ENCODE measurements at places on chromosomes 2 and 18.

DNA sequence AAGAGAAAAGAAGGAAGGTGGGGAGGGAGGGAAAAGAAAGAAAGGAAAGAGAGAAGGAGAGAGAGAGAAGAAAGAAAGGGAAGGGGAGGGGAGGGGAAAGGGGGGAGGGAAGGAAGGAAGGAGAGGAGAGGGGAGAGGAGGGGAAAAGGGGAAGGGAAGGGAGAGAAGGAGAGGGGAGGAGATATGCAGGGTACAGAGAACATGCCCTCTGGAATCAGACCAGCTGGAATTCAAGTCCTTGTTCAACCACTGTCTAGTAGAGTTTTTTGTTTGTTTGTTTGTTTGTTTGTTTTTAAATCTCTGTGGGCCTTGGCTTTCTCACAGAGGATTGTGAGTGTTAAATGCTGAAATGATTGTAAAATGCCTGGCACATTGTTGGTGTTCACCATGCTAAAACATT, 77.7 kb upstream of the FOSL2 start:
- no peak for DNase-seq

GRCh38 chr2:217227794-217228193, 367.9 kb upstream of the TNP1 start:
- no peak for DNase-seq

DNA sequence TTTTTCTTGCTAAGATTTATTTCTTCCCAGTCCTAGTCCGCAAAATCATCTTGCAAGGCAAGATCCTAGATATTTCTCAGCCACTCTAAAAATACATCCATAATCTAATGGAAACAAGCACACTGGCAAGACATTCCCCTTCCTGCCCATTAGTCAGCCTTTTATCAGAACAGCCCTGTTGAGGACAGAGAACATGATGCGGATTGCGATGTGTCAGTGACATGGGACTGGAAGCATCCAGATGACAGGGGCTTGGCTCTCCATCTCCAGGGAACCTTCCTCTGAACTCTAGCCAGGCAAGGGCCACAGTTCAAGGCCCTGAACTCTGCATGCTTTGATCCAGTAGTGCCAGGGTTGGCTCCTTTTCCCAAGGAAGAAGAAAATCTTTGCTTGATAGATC, 70.0 kb downstream of the VSNL1 start:
- no peak for DNase-seq

- DNase-seq: no peak
Measured at GRCh38 chr2:112972423-112973086, 5.3 kb upstream of the IL36G start.

- no peak for DNase-seq
Measured at GRCh38 chr2:240591226-240591625, 4.7 kb downstream of the CAPN10 start.

DNA sequence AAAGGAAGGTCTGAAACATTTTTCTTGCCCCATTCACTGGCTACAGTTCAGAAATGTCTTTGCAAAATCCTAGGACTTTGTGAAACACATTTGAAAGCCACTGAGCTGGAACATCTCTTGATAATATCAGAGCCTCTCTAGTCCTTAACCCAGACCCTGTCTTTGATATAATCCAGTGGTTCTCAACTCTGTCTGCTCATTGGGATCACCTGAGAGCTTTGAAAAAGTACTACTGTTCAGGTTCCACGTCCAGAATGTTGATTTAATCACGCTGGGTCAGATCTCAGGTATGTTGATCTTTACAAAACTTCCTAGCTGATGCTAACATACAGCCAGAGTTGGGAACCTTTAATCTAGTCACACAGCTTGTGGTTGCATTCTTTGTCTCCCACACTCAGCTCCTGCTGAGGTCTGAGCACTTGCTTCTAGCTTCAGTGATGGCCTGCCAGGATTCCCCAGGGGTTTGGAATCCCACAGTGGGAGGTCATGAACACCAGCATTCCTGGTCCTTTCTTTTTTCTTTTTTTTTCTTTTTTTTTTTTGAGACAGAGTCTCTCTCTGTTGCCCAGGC, 262.7 kb downstream of the SETBP1 start:
- no peak for DNase-seq

DNA sequence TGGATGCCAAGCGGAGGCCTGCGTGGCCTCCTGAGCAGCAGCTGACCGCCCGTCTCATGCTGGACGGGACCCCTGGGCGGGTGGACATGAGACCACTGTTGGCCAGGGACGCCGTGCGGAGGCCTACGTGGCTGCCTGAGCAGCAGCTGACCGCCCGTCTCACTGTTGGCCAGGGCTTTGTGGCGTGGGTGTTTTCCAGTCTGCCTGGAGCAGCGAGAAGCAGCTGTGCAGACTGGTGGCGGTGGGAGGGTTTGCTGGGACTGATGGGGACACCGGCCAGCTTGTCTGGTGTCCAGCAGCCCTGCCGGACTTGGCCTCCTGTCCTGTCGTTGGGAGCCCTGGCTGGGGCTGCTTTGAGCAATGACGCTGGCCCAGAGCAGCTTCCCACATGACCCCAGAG, 5.8 kb upstream of the D2HGDH start:
- DNase-seq: no peak

GRCh38 chr2:177703159-177703558, 310.6 kb downstream of the AGPS start:
- no peak for DNase-seq

GRCh38 chr2:215283221-215283620, 28.6 kb upstream of the ATIC start:
- no peak for DNase-seq

Measured in stimulated activated CD8-positive, alpha-beta memory T cell treated with anti-CD3 and anti-CD28 coated beads, Interleukin-15, amount 100 ng/mL, for 24 hours (primary cell).